ENCODE measurements at places on chromosomes 2 and 18. TPM values are rescaled to one million over a fixed set of nuclear protein-coding genes. Genes with fewer than 3 reads are reported as not detected.

DNA sequence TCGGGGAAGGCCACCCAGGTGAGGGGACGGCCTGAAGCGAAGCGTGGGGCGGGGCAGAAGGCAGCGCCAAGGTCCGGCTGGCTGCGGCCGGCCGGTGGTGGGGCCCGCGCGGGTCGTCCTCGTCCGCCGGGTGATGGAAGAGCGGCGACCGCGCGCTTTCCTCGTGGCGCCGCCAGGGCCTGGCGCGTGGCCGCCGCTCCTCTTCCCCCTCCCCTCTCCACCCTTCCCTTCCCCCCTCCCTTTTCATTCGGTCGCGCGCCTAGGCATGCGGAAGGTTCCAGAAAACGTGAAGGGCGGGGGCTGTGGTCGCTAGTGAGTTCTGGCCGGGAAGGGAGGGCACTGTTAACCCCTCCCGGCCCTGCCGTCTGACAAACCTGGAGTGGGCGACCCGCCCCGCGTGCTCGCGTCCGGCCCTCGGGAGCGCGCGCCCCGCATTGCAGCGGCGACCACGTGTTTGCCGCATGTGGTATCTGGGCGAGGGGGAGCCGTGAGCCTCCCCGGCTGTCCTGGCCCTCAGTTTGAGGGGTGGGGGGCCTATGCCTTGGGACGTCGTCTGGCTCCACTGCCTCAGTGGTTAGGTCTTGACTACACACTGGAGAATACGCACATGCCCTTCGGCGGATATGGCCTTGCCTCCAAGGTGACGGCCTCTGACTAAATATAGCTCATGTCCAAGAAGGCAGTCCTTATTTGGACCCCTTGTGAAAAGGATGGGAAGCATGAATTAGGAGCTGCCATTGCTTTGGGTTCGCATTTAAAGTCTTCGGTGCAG lies 579 bp downstream of the MAT2A start:
- peak; percentile 83 for DNase-seq

Gene PARD3B
- 6.2 TPM for total RNA-seq

DNA sequence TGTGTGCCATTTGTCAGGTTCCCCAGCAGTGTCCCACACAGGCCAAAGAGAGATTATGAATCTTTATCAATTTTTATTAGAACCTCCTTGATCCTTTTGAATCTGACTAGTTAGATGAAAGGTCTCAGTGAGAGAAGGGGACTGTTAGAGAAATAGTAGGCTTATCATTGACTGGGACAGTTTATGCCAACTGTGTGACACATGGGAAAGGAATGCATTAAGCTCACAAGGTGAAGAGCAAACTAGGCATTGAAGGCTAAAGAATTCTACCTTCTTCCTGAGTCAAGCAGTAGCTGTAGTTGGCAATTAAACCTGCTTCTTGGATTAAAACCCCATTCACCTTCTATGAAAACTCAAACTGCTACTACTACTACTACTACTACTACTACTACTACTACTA lies 389.6 kb upstream of the CDH19 start:
- DNase-seq = no peak

GRCh38 chr2:234500394-234501006 lies 3.6 kb upstream of the ARL4C start:
- DNase-seq = peak; percentile 44

GRCh38 chr2:210230518-210230917 lies 5.3 kb upstream of the ACADL start:
- no peak for DNase-seq

DNA sequence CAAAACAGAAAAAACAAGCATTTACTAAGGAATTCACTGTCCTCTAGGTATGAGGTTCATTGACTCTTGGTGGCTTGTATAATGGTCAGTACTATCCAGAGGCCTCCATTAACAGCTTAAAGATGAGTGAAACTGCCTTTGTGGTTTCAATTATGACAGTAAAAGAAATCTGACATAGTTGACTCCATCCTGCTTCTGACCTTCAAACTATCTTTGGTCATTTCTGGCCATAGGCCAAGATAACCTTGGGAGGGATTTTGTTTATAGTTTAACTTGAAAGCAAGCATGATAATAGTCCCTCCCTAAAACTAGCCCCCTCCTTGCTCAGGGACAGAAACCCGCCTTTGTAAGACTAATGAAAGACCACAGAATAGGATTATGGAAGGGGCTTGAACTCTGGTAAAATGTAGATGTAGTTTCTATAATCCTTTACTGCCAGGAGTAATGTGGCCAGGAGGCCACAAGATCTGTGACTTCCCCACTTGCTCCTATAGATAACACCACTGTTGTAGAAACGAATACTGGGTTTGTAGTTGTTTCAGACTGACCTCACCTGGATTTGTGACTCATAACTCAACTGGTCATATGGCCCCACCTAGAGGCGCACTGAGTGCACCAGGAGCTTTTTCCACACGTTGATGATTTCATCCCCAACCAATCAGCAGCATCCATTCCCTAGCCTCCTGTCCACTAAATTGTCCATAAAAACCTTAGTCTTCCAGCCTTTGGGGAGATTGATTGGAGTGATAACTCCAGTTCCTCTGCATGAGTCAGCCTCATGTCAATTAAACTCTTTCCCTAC lies 8.6 kb upstream of the PLEKHM3 start:
- no peak for DNase-seq

Gene CROCC2
- total RNA-seq = not detected

GRCh38 chr2:171692331-171692730 lies 5.1 kb downstream of the DYNC1I2 start:
- DNase-seq = no peak

GRCh38 chr2:85428343-85428881 lies 9.9 kb downstream of the SH2D6 start:
- DNase-seq = no peak

Gene ATP8B1
- total RNA-seq = 6.2 TPM
